ENCODE measurements at places on chromosomes 3 and 15.

DNA sequence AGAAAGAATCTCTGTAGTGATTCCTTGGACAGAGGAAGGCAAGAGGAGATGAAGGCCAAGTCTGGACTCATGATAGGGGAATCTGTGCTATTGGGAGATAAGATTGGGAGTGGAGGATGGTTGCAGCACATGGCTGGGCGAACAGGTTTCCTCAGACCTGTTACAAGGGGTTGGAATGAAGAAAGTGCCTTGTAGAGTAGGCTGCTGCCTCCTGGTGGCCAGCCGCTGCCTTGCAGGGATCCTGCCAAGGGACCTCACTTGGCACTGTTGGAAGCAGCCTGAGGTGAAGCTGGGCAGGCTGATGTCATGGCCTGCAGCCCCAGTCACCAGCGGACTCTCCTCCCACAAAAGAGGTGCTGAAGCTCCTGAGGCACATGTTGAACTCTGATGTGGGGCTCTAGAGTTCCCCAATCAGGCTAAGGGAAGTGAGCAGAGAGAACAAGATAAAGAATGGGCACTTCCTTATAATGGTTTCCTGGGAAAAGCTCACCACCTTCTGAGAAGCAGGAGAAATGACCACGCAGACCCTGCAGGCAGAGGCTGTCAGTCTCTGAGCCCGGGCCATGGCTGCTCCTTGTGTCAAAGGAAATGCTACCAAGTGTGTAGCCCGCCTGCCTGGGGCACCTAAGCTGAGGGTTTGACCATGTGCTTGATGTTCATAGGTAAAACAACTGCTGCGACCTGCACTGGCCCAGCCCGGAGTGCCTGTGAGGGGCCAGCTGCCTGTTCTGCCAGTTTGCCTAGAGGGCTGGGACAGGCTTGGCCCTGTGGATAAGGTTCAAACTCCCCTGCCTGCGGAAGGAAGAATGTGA is 1.6 kb upstream of the TEX264 start:
- DNase-seq = peak; percentile 81

DNA sequence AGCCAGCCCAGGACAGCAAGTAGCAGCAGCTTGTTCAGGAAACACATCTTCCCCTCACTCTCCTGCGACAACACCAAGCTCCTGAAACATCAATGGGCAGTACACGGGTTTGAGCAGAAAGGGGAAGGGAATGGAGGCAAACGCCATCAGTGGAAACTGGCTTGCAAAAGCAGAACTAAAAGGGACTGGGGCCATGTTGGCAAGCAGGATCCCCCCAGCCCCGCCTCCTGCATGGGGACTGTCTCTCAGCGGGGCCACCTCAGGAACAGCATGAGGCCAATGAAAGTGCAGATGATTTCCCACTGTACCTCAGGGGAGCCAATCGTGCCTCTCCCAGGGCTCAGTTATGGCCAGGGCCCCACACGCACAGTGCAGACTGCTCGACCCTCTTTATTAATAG is 6.8 kb downstream of the CDAN1 start:
- no peak for DNase-seq

GRCh38 chr15:39106950-39107349 is 473.9 kb upstream of the THBS1 start:
- no peak for DNase-seq

DNA sequence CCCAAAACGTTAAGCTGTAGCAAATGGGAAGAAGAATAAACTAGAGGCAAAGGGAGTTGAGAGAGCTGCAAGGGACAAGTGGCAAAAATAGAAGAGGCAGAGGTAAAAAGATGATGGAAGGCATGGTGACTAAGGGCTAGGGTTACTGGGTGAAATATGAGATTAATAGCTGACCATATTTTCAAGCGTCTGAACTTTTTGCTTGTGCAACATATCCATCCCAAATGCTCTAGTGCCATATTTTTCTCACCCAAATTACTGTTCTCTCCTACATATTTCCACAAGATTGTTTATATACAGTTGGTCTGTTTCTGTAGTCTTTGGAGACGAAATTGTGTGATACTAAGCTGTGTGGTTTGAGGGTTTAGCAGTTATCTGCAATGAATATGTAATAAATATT is 145.5 kb downstream of the GMNC start:
- no peak for DNase-seq

- no peak for DNase-seq
Observed at GRCh38 chr3:150770681-150771080, 7.7 kb upstream of the SIAH2 start.

DNA sequence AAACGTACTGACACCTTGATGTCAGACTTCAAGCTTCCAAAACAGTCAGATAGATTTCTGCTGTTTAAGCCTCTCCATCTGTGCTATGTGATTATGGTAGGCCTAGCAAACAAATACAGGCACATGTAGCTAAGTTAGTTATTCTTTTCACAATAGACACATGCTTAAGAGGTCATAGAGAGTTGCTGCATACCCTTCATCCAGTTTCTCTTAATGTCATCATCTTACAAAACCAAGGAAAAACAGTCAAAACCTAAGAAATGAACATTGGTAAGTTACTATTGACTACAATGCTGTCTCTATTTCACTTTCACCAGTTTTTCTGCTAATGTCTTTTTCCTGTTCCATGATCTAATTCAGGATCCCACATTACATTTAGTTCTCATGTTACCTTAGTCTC is 946.8 kb downstream of the TUSC7 start:
- no peak for DNase-seq

DNA sequence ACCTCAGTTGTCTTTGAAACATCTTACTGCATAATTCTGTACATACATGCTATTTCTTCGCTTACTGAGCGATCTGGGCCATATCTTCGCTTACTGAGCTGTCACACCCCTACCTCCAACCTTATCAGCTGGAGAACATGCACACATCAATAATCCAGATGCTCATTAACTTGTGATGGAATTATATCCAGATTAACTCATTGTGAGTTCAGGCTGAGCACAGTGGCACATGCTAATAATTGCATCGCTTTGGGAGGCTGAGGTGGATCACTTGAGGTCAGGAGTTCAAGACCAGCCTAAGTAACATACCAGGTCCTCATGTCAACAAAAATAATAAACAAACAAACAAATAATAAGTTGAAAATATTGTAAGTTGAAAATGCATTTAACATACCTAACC is 19.3 kb upstream of the ANXA2 start:
- no peak for DNase-seq

DNA sequence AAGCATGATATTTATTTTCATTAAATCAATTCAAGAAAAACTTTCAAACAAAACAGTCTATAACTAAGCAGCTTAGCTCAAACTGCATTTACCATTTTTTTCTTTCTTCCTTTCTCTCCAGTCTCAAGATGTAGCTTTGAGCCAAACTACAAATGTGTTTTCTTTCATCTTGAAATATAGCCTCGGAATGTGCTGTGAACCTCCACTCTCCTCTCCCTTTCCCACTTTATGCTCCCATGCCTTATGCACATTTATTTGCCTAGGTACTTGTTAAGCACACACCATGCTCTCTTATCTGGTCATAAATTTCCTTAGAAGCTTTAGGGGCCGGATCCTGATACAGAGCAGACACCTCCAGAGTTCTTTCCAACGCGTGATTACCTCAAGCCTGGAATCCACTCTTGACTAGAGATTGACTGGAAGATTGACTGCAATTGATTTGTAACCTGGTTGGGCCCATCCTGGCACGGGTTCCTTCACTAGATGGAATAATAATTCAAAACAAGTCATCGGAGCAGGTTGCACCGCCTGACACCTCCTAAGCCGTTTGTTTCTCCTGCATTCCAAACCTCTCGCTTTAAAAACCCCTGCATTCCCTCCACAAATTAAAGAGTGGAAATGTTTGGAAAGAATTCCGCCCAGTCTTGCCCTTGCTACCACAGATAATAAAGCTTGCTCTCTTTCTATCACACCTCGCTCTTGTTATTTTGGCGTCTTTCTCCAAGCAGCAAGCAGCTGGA is 344.7 kb downstream of the CHL1 start:
- DNase-seq = no peak

DNA sequence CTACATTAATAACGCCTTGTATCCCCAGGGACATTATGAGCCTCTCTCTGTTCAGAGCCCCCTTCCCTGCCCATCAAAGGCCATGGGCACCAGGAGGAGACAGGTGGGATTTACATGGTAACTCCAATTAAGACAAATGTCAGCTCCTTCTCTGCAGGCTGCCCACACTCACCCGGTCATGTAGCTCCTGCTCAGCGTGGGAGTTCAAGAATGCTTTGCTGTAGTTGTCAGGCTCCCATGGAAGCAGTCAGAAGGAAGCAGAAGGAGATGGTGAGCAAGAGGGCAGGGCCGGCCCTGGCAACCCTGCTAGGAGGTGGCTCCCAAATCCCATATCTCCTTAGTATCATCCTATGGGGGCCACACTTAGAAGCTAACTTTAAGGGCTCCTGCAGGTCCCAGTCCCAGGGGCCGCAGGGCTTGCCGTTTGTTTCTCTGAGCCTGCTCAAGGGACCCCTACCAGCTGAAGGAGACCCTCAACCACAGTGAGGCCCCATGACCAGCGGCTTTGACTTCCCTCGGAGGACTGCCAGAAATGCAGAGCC is 218.4 kb upstream of the TLE3 start:
- no peak for DNase-seq

GRCh38 chr15:48331796-48332641 is 790 bp downstream of the DUT start:
- peak; percentile 71 for DNase-seq

- DNase-seq = no peak
Observed at GRCh38 chr3:59483191-59483590, 433.4 kb upstream of the CFAP20DC start.

DNA sequence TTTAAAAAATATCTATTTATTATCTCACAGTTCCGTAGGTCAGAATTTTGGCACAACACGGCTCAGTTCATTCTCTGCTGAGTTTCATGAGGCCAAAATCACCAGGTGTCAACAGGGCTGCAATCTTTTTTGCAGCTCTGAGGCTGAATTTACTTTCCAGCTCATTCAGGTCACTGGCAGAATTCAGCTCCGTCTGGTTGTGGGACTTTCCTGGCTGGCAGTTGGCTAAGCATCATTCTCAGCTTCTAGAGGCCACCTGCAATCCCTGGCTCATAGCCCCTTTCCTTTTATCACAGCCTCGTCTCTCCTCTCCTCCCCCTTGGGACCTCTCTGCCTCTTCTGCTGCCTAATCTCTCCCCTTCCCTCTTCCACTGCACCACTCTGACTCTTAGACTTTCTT is 174.0 kb upstream of the WNT5A start:
- DNase-seq = no peak

DNA sequence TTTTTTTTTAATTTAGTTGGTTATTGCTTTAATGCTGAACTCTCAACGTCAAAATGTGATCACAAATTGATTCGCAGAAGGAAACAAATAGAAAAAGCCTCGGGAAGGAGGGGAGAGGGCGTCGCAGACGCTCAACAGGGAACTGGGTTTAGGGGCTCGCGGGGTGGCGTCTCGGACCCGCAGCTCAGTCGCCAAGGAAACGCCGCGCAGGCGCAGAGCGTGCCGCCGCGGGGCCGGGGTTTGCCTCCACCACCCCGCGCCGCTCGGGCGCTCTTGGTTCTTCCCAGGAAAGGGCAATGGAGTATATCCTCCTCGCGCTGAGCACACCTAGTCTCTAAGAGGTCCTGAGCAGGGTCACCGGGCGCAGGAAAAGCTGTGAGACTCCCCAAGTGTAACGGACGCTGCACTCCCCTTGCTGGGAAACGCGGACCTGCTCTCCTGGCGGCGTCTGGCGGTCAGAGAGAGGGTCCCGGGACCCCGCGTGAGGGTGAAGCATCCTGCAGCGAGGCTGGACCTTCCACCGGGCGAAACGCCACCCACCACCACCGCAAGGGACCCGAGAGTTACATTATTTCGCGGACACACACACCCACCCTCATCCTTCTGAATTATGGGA is 753 bp downstream of the PLCH1 start:
- DNase-seq = peak; percentile 33

- peak; percentile 4 for DNase-seq
Observed at GRCh38 chr3:54853573-54854404, 74.1 kb downstream of the LRTM1 start.

DNA sequence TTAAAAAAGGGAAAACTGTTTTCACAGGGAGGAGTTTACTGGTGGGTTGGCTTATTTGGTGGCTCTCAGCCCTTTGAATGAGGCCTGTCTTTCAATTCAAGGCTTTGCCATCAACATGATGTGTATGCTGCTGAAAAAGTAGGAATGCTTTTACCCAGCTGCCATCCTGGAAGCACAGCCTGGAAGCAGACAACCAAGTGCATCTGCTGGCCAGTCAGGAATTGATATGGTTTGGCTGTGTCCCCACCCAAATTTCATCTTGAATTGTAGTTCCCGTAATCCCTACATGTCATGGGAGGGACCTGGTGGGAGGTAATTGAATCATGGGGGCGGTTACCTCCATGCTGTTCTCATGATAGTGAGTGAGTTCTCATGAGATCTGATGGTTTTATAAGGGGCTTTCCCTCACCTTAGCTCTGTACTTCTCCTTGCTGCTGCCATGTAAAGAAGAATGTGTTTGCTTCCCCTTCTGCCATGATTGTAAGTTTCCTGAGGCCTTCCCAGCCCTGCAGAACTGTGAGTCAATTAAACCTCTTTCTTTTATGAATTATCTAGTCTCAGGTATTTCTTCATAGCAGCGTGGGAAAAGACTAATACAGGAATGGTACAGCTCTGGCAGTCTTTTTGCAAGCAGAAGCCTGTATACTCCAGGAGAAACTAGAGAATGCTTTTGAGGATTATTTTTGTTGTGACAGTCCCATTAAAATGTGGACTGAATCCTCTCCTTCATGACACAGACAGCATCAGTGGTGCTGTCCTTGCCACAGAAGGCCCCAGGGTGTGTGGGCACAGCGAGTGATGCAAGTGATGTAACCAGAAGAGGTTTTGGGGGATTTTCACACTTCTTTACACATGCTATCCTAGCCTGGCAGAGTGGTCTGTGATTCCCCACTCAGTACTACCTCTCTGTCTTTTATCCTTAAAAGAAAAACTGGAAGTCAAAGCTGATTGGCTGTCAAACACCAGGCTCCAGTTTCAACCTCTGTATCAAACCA is 20.0 kb downstream of the PLCL2 start:
- DNase-seq = peak; percentile 17

DNA sequence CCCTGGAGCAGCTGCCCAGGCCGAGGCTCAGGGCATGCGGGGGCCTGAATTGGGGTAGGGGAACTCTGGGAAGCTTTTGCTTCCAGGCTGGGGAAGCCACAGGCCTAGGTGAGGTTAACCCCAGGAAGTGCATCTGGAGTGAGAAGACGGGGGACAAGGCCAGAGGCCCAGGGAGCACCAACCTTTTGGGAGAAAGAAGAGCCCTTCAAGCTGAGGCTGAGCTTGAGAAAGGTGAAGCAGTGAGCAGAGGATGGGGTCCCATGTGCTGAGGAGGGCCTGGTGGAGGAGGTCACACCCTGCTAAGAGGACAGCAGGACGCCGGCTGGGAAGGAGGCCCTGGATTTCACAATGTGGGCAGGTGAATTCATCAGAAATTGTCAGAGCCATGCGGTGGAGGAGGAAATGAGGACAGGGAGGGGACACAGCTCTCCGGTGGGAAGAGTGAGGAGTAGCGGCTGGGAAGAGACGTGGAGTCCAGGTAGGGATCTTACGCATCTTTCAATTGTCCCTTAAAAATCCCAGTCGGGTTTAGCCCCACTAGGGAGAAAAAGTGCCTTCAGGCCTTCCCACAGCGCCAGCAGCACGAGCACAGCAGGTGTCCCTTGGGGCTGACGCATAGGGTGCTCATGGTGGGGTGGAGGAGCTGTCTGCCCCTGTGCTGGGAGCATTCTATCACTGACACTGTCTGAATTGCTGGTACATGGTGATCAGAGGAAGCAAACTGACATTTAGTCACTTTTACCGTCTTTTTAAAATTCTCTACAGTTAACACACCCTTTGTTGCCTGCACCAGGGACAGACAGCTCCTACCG is 50.9 kb downstream of the HCN4 start:
- DNase-seq = no peak

- DNase-seq = no peak
Observed at GRCh38 chr3:179624451-179624850, 19.9 kb downstream of the NDUFB5 start.

Measured in CD4-positive, alpha-beta T cell treated with Interleukin-2 at 100 ng/mL for 4 hours (primary cell).